ENCODE measurements at places on chromosomes 7 and 10.

GRCh38 chr7:78746301-78746700 is 707.2 kb downstream of the MAGI2 start:
- no peak for DNase-seq

DNA sequence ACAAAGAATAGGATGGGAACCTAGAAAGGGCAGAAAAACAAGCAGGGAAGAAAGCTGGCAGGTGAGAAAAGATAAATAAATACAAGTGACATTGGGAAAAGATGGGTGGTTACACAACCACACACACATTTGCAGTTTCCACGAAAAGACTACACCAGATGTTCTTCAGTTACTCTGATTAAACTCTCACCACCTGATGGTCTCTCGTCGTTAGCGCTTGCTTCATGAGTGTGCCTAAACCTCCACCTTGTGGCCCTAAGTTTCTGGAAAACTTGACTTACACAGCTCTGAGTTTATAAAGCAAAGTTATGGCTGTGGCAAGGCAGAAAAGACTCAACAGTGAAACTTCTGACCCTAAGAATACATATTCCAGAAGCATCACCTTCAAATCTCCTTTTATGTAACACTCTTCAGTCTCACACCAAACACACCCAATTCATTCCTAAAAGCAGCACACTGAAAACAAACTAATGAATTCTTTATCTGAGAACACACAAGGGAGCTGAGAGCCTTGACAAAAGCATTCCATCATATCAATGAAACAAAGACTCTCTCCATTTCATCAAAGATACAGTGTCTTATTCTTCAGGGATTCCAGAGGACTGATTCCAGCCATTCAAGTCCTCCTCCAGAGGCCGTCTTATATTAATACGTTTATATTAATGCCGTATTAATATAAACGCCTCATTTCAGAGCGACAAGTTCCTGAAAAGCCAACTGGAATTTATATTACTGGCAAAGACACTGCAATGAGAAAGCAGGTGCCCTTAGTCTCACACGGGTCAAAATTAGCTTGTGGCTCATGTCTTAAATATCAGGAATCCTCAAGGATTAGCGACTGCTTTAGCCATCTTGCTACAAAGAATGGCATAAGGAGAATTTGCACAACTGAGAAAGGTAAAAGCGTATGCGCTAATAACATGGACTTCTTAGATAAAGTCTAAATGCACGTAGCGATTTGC is 77.6 kb downstream of the RNF216 start:
- no peak for DNase-seq

DNA sequence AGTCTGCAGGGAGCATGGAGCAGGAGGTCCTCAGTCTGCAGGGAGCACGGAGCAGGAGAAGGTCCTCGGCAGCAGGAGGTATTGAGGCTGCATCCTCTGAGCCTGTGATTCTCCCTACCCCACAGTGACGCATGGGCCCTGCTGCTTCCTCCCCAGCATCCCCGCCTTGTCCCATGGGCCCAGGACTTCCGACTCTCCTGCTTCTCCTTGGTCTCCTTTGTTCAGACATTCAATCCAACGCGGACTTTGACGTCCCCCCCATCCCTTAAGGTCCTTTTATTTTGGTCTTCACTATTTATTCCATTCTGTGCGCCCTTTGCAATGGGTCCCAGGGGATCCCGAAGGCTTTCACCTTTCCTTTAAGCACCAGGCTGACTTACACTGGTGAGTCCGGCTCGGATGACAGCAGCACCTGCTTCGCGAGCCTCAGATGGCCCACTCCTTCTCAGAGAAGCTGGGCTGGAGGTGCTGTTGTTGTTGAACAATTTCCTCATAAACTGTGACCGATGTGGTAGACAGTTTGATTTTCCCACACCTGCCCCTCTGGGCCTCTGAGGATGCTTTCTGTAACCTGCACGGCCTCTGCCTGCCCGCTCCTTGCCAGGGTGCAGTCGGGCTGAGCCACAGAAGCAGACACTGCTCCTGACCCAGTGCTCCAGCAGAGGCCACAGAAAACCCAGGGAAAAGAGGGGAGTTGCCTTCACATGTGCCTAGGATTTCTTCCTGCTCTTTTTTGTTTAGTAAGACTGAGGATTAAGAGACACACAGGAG is 407.2 kb upstream of the SHH start:
- no peak for DNase-seq

- no peak for DNase-seq
Observed at GRCh38 chr10:14500172-14500765, 169.5 kb upstream of the FRMD4A start.

GRCh38 chr7:43612599-43613589 is 30.0 kb downstream of the STK17A start:
- no peak for DNase-seq

Measured in NCI-H774 (cell line).